Breast epithelium (tissue), 4 donors: ENCODE measurements at places on chromosomes 4 and X. TPM values are rescaled to one million over a fixed set of nuclear protein-coding genes. Genes with fewer than 3 reads are reported as not detected.

The CXCL11 gene
- total RNA-seq: not detected

The BRS3 gene
- not detected for total RNA-seq

The ADH1B gene
- 1,871 TPM for total RNA-seq

- no peak for DNase-seq
- no peaks in the 10 kb centered on the region for H3K27me3 ChIP-seq
- no peak overlapping the region for H3K4me3 ChIP-seq
- H3K27ac ChIP-seq: no peak overlapping the region
Measured at GRCh38 chrX:97907791-97908190, 1024.1 kb downstream of the RPA4 start.

DNA sequence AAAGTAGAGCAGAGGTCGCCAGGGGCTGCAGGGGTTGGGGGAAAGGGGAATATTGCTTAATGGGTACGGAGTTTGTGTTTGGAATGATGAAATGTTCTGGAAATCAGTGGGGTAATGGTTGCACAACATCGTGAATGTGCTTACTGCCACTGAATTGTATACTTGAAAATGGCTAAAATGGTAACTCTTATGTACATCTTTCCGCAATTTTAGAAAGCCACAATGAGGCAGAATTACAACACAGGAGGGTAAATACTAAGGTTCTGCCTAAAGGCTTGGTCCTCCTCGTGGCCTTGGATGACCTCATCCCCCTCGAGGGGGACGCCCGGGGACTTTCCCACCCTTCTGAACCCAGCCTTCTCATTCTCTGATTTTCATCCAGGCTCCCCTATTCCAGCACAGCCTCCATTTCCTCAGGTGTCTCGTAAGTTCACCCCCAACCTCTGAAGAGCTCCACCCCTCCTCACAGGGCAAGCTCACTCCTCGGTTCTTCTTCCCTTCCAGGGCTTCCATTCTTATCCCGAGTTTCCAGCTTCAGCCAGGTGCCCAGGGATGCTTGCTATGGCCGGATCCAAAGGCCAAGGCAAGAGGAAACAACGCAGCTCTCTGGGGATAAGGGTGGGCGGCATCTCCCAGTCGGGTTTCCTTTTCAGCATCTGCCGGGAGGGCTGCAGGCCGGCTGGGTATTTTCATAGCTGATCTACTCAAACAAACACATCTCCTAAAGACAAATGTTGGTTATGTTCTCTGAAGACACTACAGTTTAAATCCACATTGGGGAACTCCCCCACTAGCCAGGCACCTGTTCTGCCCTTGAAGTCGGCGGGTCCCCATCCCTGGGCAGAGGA lies 71.3 kb upstream of the ACSL1 start:
- no peaks in the 10 kb centered on the region for H3K27me3 ChIP-seq
- no peaks in the 10 kb centered on the region for H3K4me1 ChIP-seq
- H3K4me3 ChIP-seq: no peak overlapping the region
- no peaks in the 10 kb centered on the region for H3K36me3 ChIP-seq
- H3K27ac ChIP-seq: no peak overlapping the region

DNA sequence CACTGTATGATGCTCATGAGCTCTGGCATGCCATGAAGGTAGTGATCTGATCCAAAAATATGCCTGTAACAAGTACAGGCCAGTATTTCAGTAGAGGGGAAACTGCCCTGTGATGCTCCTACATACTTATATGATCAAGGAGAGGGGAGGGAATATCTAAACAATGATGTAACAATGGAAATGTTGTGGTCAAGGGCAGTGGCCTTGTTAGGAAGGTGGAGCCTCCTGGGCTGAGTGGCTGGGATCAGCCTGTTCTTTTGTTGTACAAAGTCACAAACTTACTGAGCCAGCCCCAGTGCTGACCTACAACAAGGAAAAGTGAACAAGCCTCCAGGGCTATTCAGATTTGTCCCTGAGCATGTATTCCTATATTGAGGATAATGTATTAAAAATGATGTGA lies 70.3 kb downstream of the ANXA10 start:
- H3K27ac ChIP-seq: no peak overlapping the region
- no peaks in the 10 kb centered on the region for H3K36me3 ChIP-seq
- H3K4me1 ChIP-seq: no peaks in the 10 kb centered on the region
